Right lung (tissue), 10 donors: ENCODE measurements at places on chromosomes 2 and 18. TPM values are rescaled to one million over a fixed set of nuclear protein-coding genes. Genes with fewer than 3 reads are reported as not detected.

TCF23 gene
- polyA plus RNA-seq = 0.12 TPM

TMEM247 gene
- not detected for polyA plus RNA-seq

GRCh38 chr2:31348618-31349017 is 65.9 kb downstream of the XDH start:
- no peak for DNase-seq

DNA sequence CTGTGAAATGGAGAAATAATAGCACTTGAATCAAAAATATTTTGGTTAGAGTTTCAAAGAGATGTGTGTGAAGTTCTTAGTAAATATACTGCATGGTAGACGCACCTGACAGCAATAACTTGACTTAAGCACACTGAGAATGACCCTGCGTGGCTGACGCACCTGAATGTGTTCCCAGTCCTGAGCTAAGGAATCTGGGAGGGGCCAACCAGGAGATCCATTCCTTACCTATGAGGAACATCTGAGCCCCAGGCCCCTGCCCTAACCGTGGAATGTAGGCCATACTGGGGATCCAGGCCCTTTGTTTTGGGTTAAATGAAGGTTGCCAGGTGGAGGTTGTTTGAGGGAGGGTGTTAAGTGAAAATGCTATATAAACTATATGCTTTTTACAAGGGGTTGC is 284.4 kb downstream of the RBM43 start:
- DNase-seq = no peak

- no peak for DNase-seq
Observed at GRCh38 chr2:24919037-24919505, 966 bp downstream of the ADCY3 start.

POTEJ gene
- polyA plus RNA-seq = 0.16 TPM

PROKR1 gene
- 0.05 TPM for polyA plus RNA-seq

DNA sequence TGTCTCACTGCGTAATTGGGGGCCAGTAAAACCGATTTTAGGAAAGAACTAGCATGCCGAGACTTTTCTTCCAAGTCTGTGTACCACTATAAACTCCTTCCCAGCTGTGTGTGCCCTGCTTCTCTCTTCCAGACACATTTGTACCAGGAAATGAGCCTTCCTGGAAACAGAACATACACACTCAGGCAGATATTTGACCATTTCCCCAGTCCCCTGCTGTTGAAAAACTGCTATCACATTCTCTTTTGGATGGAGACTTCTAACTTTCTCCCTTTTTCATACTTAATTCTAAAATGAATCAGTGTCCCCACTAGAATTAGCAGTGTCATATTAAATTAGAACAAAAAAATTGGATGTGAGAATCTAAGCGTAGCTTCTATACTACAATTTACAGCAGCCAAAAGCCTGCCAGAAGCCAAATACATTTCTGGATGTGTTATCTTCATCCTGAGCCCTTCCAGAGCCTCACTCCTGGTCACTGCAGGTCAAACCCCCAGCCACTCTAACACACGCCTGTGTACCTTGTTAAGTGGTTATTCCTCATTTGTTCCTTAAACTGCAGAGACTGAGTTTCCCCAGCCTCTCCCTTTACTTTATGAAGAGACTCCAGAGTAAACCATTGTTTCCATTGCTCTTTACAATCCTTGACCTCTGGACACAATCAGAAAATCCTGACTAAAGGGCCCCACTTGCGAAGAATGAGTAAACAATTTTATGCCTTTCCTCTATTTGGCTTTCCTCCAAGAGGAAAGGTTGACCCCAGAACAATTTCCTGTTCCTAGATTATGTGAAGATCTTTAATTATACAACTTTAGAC is 20.4 kb downstream of the DSG4 start:
- DNase-seq = peak; percentile 34

DNA sequence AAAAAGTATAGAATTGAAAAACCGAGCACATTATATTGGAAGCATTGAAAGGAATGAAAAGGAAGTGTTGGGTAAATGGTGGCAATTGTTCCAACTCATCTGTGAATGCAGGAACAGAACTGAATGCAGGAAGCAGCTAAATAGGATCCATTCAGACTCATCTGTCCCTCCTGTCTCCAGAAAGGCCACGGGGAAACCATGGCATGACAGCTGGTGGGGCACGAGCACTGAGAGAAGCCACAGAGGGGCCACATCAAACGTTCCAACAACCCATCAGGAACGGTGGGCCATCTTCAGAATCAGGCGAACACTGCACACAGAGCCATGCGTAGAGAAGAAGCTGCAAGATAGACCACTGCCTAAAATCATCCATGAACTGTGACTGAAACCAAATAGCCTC is 138.5 kb upstream of the SLC35G4 start:
- no peak for DNase-seq

- DNase-seq = no peak
Observed at GRCh38 chr2:219542931-219543595, 546 bp downstream of the CHPF start.

- DNase-seq = no peak
Observed at GRCh38 chr18:63962137-63962536, 7.7 kb upstream of the SERPINB8 start.

GRCh38 chr2:100309973-100310719 is 12.2 kb downstream of the LONRF2 start:
- no peak for DNase-seq

GRCh38 chr2:24179683-24180082 is 4.8 kb downstream of the FAM228A start:
- no peak for DNase-seq

ANKRD29 gene
- polyA plus RNA-seq = 57.7 TPM

GRCh38 chr2:196516564-196516963 is 123.0 kb upstream of the CCDC150 start:
- DNase-seq = no peak
